ENCODE measurements at places on chromosomes 4 and X.

- no peak for DNase-seq
These were observed 52.6 kb downstream of the LIMCH1 start for GRCh38 chr4:41590591-41590990.

DNA sequence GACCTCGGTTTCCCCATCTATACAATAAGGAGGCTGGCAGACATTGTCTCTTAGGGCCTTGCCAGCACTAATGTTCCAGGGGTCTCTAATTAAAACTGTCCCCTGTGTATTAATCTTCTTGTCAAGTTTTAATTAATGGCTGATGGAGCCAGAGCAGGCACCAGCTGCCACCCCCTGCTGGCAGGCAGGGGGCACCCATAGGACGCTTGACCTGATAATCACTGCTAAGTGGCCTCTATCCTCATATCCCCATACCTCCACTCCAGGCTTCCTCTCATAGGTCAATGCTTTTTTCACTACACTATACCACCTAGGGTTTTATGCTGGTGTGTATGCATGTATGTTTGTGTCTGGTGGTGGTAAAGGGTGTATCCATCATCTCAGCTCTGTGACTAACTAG, 89.4 kb downstream of the EFNB1 start:
- no peak for DNase-seq

- no peak for DNase-seq
These were observed 90.8 kb upstream of the RBPJ start for GRCh38 chr4:26229974-26230373.

GRCh38 chrX:51641421-51642021, 22.8 kb upstream of the CENPVL3 start:
- no peak for DNase-seq

DNA sequence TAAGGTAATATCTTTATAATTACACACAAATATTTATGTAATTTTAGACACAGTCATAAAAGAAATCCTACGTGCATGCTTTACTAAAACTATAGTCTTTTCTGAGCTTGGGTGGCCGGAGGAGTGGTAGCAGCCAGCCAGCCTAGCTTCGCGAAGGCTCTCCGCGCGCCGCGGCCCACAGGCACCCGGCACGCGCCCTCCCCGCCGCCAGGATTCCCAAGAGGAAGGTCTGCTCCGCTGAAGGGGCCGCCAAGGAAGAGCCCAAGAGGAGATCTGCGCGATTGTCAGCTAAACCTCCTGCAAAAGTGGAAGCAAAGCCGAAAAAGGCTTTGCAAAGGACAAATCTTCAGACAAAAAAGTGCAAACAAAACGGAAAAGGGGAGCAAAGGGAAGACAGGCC, 8.7 kb upstream of the PJA1 start:
- no peak for DNase-seq

GRCh38 chr4:139978692-139979091, 175.3 kb downstream of the MAML3 start:
- no peak for DNase-seq

DNA sequence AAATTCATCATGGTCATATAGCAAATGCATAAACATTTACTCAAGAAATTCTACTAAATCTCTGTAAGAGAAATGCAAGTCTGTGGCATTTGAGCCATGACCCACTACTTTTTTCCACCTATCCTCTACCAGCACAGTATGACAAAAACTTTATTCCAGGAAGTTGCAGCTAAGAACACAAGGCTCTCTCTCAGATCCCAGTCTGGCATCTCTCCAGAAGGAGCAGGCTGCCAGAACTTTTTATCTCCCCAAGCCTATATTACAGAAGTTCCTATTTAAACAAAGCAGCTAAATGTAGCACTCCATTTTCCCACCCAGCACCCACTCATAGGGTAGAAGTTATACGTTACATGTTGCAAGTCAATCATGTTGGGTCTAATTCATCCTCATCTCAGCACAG, 49.3 kb upstream of the EPGN start:
- DNase-seq = no peak

DNA sequence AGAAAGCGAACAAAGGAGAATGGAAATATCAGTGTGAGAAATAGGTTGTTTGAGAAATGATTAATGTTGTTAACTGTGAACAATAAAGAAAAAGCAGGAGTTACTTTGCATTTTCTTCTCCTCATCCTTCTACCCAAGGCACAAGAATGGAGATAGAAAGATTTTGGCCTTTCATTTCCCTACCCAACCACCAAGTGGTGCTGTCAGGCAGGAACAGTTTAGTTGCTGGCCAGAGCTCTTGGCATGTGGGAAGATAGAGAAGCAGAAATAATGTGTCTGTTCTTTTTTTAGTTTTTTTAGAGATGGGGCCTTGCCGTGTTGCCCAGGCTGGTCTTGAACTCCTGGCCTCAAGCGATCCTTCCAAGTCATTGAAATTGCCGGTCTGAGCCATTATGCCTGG, 12.8 kb downstream of the HOPX start:
- no peak for DNase-seq

GRCh38 chr4:154616731-154617130, 4.3 kb upstream of the FGG start:
- DNase-seq = no peak

DNA sequence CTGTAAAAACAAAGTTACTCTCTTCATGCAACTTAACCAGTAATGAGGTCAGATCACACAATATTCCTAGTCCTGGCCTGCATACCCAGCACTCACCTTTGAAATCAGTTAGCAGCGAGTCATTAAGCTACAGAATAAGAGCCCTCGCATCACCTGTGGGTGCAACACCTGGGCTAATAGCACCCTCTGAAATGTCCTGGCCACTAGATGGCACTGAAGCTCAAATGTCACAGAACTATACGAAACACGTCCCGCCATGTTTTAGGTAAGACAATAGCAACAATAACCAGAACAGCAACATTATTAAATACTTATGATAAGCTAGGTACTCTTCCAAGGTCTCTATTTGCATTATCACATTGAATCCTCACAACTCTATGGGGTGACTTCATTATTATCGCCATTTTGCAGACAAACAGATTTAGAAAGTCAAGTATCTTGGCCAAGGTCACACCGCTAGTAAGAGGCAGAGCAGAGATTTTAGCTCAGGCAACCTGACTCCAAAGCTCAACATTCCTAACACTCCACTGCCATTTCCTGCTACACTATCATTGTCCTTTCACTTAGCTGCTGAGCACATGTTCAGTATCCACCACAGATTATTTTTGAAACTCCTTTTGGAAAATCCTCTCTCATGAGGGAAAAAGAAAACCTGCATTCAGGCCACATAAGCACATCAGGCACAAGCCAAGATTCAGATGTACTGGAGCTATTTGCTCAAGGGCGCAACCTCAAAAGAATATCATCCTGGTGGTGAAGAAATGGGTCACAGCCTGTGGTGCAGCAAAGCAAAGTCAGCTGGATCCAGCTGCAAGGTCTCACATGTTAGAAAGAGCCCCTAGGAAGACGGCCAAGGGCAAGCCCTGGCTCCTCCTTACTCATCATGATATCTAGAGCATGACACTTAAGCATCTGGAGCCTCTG, 59.5 kb upstream of the KDR start:
- DNase-seq = no peak

DNA sequence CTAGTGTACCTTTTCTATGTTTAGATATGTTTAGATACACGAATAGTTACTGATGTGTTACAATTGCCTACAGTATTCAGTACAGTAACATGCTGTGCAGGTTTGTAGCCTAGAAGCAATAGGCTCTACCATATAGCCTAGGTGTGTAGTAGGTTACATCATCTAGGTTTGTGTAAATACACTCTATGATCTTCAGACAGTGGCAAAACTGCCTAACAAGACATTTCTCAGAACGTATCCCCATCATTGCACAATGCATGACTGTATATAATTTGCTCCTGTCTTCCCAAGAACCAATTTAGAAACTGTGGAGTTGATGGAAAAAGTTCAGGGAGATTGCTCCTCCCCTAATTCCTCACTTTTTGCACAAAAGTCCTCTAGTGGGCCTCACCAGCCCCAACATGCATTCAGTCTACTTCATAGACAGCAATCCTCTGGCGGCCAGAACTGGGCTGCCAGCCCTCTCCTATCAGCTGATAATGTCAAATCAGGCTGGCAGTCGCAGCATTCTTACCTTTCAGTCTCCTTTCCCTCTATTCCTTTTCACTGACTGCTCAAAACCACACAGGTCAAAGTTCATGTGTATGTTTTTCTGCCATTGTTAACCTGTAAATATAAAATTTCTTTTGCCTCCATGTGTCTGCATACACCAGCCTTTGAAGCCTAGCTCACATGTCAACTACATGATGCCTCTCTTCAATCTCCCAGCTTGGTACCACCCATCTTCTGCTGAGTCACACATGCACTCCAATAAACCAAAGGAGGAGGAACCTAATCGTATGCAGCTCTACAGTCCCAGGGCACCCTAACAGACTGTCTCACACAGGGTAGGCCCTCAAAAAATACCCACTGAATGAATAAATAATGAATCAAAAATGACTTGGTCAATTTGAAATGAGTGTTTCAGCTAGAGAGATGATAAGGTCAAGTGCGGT, 32.0 kb downstream of the BCLAF3 start:
- DNase-seq = no peak

GRCh38 chrX:96440941-96441340, 243.7 kb upstream of the DIAPH2 start:
- DNase-seq = no peak

GRCh38 chr4:150010525-150011126, 67.6 kb upstream of the DCLK2 start:
- no peak for DNase-seq

GRCh38 chr4:52250154-52250553, 199.1 kb downstream of the SPATA18 start:
- DNase-seq = no peak

DNA sequence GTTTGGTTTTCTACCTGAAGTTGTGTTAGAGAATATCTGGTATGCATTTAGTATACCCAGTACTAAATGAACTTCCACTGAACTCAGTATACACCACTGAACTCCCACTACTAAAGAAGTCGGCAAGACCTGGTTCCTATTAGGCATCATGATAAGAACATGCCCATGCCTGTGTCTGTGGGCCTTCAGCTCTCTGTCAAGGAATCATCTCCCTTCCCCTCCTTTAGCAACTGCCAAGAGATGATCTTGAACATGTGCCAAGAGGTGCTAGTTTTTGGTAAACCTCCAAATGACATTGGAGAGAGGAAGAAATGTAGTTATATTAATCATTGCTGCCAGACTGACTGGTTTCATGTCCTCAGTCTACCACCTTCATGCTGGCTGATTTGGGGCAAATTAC, 113.2 kb downstream of the ATP10D start:
- no peak for DNase-seq

DNA sequence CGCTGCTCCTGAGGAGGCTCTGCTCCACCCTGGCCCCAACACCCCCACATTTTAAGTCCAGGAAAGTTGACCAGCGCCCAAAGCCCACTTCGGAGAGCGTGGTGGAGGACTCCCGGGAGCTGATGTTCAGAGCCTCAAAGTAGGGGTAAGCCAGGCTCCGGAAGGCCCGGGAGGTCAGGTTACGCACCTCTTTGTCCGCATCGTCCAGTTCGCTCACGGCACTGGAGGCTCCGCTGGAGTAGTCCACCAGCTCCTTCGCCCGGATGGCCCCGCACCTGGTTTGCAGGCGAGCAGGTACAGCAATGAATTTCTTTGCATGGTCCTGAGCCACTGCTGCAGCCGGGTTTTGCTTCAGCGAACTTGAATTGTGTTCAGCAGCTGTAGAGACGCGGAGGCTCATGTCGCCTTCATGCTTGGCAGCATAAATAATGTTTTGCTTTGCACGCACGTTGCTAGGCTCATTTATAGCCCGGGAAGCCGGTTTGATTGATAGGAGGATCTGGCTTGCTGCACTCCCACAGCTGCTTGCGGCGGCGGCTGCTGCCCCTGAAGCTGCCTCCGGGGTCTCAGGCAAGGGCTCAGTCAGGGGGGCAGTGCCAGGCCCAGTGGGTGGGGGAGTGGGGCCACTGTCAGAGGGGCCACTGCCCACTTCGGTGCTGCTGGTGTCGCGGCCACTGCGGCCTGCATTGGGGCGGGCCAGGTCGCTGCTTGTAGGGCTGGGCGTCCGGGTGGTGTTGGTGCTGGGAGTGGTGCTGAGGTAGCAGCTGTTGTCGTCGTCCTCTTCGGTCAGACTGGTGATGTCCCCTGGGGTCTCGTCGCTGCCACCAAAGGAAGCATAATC, 4.8 kb downstream of the C4orf54 start:
- DNase-seq = no peak

GRCh38 chrX:40205471-40205870, 107.7 kb upstream of the BCOR start:
- no peak for DNase-seq

DNA sequence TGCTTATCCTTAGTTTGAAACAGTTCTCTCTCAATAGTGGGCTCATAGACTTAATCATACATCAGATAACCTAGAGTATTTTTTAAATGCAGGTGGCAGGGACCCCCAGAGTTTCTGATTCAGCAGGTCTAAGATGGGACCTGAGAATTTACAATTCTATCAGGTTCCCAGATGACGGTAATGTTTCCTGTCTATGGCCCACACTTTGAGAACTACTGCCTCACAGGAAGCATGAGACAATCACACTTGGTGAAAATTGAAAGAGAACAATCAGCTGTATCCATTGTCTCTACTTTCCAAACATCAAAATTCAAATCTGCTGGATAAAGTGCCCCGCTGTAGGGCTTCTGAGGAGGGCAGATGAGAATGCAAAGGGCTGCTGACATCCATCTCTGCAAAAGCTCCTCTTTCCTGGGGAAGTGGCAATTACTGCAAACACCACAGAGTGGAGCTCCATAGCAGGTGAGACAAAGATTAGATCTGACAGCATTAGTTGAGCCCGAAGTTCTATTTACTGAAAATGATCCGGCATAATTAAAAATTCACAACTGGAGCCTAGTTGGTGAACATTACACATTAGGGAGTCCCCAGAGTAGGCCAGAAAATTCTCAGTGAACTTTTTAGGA, 187.8 kb upstream of the MBNL3 start:
- no peak for DNase-seq
